Smooth muscle cell of the brain vasculature (primary cell): ENCODE measurements at places on chromosomes 16 and 17.

DNA sequence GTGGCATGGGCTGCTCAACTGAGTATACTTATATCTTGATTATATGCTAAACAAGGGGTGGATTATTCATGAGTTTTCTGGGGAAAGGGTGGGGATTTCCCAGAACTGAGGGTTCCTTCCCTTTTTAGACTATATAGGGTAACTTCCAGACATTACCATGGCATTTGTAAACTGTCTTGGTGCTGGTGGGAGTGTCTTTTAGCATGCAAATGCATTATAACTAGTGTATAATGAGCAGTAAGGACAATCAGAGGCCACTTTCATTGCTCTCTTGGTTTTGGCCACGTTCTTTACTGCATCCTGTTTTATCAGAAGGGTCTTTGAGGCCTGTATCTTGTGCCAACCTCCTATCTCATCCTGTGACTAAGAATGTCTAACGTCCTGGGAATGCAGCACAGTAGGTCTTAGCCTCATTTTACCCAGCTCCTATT, 12.0 kb downstream of the PRR11 start:
- no peak for DNase-seq

DNA sequence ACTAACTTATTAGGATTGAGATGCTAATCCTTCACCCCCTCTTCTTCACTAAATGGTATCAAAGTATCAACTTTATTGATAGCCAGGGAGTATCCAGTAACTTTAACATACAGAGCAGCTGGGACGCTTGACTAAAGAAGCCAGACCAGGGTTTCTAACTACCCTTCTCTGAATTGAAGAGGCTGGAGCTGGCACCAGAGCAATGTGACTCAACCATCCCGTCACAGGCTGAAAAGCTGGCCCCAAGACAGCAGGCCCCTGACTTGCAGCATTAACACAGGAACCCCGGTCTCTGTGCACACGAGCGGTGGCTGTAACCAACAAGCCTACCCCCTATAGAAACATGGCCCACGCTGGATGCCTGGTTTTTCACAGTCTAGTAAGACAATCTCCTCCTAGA, 59.8 kb downstream of the ANKFN1 start:
- no peak for DNase-seq

- no peak for DNase-seq
Measured at GRCh38 chr17:63434951-63435571, 11.0 kb downstream of the CYB561 start.

- DNase-seq = no peak
Measured at GRCh38 chr17:33292201-33292980, 704 bp downstream of the ASIC2 start.

GRCh38 chr17:42053731-42054500, 3.5 kb upstream of the C17orf113 start:
- DNase-seq = no peak

DNA sequence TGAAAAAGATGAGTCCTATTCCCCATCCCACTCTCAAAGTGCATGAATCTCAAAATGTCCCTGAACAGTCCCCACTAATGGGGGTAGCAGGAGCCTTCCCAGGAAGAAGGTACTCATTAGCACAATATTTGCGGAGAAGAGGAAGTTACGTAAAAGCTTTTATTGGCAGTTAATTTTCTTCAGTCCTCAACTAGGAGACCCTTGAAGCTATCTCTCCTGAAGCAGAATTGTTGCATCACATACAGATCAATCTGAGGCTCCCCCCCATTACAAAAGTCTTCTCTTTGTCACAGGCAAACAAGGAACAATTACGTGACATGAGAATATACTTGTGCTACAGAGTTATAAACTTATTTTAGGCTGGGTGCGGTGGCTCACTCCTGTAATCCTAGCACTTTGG, 14.2 kb downstream of the SLFN12L start:
- DNase-seq = no peak

DNA sequence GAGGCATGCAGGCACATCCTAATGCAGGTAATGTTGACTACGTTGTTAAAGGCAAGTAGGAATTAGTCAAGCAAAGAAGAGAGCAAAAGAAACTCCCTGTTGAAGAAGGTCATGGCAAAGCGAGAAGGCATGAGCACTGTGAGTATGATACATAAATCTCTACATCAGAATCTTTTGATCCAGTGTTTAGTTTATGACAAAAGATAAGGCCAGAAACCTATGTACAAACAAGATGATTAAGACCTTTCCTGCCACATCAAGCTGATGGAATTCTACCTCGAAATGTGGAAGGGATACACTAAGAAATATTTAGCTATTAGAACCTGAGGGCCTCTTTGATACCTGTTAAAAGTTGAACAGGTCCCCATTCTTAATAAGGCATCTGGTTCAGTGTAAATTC, 20.2 kb downstream of the SYCE1L start:
- DNase-seq = no peak

GRCh38 chr17:17887752-17888304, 51.0 kb upstream of the SREBF1 start:
- no peak for DNase-seq

GRCh38 chr16:4140652-4141051, 24.4 kb upstream of the ADCY9 start:
- DNase-seq = no peak

GRCh38 chr17:82256242-82256885, 17.1 kb downstream of the CSNK1D start:
- no peak for DNase-seq

DNA sequence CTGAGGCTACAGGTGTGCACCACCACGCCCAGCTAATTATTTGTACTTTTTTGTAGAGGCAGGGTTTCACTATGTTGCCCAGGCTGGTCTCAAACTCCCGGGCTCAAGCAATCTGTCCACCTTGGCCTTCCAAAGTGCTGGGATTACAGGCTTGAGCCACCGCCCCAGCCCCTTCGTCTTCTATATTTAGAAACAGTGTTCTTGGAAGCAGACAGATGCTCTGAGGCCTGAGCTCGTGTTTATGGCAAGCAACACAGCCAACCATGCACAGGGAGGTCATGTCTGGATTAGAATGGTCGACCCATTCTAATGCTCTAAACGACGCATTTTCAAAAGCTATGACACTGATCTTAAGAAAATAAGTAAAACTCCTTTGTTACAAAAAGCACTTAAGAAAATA, 16.6 kb downstream of the TMEM204 start:
- DNase-seq = no peak

DNA sequence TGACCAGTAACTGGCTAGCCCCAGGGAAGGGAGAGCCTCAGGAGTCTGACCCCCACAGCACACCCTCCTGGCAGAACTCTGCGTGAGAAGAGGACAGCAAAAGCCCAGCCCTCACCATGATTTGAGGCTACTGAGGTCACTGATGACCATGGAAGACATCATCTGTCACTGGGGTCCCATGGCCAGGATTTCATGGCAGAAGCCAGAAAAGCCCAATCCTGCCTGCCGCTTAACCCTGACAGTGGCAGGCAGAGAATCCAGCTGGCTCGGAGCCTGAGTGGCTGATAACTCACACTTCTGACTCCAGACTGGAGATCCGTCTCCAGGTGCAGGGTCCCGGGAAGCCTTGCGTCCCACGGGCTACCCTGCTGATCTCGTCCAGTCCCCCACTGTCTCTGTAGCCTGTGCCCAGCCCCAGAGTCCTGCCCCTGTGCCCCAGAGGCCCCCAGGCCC, 17.5 kb downstream of the GRIN2C start:
- DNase-seq = no peak

- DNase-seq = no peak
Measured at GRCh38 chr16:18834864-18835263, 33.5 kb upstream of the ARL6IP1 start.

DNA sequence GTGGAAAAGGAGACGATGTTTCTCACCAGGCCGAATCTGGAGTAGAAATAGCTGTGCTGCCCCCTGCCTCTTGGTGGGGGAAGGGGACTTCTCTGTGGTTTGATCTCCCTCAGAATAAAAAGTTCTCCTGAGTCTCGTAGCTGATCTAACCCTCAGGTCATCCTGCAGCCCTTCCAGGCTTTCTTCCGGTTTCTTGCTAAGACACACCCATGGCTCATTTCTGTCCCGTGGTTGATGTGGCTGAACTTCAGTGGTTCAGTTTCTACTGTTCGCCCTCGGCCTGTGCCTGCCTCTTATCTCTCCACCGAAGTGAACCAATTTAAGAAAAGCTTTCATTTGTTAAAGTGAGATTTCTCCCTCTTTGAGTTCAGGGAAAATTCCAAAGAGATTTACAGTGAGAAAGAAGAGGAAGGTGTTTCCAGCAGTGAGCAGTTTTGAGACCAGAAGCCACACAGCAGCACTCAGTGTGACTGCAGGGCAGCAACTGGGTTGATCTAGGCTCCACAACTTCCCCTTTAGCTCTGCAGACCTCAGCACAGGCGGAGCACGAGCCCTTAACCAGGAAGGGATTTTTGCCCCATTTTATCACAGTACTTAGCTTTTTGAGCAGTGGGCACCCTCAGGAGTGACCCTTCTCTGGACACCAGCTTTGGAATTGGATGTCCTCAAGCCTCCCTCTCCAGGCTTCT, 34.9 kb upstream of the CACNG5 start:
- DNase-seq = no peak

- DNase-seq = no peak
Measured at GRCh38 chr17:57879437-57880085, 29.7 kb upstream of the MRPS23 start.

DNA sequence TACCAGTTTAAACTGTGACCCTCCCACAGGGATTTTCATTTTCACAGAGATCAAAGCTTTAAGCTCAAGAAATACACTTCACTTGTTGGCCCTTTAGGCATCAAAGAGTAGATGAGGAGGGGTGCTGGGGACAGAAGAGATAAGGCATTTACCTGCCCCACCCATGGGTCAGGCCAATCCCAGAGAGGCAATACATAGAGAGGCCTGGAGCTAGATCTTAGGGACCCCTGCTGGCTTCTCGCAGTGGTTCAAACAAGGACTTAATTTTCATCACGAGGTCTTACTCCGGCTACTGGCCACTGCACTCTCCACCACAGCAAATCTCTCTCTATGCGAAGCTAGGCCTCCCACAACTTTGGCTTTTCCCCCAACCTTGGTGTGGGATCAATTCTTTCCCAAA, 46.6 kb downstream of the NOG start:
- no peak for DNase-seq

DNA sequence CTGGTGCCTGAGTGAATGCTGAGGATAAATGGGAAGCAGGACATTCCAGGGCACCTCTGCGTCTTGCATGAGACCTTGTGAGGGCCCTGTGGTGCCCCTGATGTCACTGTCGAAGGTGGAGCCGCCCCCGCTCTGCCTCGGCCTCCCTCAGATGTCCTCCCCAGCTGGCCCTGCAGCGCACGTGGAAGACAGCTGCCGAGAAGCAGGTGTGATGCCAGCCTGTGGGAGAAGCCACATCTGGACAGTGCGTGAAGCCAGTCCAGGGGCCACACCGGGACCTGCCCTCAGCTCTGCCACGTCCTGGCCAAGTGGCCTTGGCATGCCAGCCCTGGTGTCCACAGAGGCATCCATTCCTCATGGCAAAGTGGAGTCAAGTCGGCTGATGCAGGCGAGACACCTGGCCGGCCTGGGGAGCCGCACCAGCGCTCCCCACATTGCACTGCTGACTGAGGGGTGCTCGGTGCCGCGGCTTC, 21.6 kb upstream of the METRNL start:
- no peak for DNase-seq

DNA sequence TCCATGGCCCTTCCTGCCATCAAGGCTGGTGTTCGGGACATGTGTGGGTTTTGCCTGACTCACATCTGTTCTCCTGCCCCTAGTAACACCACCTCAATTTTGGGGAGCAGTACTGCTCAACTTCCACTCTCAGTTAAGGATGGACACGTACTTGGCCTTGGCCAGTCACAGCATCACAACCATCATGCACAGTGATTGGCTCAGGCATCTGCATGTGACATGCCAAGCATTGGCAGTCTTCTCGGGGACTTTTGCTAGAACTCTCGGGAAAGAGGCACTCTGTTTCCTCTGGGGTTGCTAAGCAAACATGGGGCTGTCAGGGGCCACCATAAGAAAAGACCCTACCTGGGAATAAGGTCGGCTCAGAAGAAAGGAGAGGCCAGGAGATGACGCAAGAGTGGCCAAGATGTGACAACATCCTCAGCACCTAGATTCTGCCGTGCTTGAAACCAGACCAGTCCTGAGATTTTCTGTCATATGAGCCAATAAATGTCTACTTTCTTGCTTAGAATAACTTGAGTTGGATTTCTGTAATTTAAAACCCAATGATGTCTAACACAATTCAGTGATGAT, 11.9 kb upstream of the KDM8 start:
- DNase-seq = no peak

DNA sequence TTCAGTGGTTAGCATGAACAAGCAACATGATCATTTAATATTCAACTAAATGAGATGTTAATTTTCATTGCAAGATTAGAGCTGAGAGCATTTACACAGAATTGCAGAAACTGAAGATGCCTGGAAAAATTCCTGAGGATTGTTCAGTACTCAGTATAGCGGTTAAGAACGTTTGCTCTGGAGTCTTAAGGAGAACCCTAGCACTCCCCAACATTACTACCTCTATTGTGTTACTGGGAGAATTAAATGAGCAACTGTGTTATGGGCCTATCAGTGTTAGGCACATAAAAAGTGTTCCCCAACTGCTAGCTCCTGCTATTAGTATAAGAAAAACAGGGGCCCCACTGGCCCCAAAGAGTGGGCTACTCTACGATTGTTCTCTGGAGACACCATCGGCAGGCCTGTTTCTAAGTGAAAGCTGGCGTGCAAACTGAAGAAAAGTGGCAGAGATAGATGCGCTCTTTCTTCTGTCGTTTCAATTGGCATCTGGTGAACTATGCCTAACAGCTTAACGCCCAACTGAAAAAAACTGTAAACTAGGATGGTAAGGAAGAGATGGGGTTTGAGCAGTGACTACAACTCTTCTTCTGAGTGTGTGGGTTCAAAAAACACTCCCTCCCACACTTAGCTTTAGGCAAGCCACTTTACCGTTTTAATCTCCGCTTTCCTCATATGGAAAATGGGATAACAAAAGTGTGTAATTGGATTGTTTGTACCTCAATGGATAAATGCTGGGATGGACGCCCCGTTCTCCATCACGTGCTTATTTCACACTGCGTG, 1.3 kb downstream of the CDR2 start:
- DNase-seq = no peak

DNA sequence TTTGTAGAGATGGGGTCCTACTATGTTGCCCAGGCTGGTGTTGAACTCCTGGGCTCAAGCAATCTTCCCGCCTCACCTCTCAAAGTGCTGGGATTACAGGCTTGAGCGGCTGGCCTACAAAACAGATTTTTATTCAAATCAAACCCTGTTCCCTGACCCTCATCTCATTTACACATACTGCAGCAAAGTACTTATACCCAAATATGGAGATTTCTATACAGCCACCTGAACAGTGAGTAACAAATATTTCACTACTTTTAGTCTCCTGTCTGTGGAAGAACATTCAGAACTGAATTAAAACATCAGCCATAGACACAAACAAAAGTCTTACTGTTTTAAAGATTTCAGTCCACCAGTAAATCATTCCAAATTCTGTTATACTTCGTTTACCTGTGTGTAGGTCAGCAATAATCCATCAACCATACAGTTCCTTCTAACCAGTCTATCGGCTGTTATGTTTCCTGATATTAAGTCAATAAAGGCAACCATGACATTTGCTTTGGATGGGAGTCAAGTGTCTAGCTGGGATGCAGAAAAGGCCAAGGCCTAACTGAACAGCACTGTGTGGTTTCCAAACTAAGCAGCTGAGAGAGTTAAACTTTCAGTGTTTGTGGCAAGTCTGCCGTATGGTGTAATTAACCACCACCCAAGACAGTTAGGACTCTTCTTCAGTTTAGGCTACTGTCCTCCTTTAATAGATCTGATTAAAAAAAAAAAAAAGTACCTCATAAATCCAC, 22.3 kb downstream of the ERN1 start:
- DNase-seq = no peak

- no peak for DNase-seq
Measured at GRCh38 chr16:11725457-11725856, 17.2 kb downstream of the TXNDC11 start.
